Fibroblast of pulmonary artery (primary cell): ENCODE measurements at places on chromosomes 6 and 20.
A peak's percentile ranks its signal among the peaks of the same experiment; 100 is the strongest.

- DNase-seq: no peak
These were observed 4.2 kb downstream of the ZNF337 start for GRCh38 chr20:25692499-25692898.

DNA sequence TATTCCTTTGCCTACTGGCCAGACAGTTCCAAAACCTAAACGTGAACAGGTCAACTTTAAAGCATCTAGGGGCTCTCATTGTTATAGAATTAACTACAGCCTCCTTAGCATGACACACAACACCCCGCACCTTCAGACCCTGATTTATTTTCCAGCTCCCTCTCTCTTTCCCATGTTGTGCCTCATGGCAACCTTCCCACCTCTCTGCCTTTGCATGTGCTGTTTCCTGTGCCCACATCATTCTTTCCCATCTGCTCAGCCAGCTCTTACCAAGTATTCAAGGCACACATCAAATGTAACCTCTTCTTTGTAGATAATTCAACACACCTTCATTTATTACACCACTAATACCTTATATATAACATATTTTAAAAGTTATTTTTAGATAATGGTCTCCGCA, 291.0 kb downstream of the COL12A1 start:
- DNase-seq: no peak

- DNase-seq: no peak
These were observed 445.3 kb upstream of the FLRT3 start for GRCh38 chr20:14782731-14783130.

DNA sequence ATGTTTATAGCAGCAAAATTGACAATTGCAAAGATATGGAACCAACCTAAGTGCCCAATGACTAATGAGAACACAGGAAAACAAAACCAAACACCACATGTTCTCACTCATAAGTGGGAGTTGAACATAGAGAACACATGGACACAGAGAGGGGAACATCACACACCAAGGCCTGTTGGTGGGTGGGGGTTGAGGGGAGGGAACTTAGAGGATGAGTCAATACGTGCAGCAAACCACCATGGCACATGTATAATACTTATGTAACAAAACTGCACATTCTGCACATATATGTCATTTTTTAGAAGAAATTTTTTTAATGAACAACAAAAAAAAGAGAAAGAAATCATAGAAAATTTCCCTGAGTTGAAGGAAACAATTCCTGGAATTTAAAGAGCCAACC, 3.9 kb downstream of the EPM2A start:
- DNase-seq: peak; percentile 10

DNA sequence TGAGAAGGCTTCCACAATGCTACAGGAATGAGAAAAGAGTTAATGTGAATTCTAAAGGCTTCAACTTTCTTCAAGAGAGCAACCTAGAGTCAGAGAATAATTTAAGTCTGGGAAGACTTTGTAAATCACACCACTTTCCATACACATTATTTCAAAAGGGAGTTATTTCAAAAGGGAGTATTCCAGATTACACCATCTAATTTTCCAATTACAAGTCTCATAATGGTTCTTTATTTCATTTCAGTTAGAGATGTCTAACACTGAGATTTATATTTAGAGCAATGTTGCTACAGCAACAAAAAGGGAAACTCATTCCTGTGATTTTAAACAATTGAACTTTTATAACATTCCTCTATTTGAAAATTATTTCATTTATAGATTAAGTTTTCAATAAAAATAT, 98.8 kb upstream of the DST start:
- no peak for DNase-seq

GRCh38 chr6:47111685-47112084, 69.6 kb upstream of the ADGRF1 start:
- DNase-seq: no peak
